ENCODE measurements at places on chromosomes 6 and 20.

DNA sequence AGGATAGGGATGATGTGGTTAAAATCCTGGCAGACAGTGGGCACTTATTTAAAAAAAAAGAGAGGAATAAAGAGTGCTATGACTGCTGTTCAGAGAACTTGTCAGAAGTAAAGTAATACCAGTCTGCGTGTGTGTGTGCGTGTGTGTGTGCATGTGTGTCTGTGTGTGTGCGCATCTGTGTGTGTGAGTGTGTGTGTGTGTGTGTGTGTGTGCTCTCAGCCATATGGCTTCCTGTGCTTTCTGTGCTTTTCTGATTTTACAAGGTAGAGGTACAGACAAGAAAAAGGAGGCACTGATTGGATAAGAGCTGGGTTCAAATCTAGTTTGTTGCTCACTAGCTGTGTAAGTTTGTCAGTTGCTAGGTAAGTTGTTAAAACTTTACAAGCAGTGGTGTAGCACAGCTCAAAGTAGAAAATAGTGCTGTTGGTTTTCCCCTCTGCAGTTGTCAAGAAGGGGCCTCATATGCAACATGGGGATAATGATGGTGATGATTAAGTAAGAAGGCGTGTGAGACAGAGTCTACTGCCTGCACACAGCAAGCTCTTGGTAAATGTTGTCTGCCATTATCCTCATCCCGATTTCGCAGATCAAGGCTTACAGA is 155.3 kb upstream of the ZNF217 start:
- DNase-seq: no peak

GRCh38 chr20:47815866-47816265 is 30.6 kb upstream of the SULF2 start:
- no peak for DNase-seq

GRCh38 chr6:38571721-38572120 is 68.0 kb downstream of the BTBD9 start:
- no peak for DNase-seq

DNA sequence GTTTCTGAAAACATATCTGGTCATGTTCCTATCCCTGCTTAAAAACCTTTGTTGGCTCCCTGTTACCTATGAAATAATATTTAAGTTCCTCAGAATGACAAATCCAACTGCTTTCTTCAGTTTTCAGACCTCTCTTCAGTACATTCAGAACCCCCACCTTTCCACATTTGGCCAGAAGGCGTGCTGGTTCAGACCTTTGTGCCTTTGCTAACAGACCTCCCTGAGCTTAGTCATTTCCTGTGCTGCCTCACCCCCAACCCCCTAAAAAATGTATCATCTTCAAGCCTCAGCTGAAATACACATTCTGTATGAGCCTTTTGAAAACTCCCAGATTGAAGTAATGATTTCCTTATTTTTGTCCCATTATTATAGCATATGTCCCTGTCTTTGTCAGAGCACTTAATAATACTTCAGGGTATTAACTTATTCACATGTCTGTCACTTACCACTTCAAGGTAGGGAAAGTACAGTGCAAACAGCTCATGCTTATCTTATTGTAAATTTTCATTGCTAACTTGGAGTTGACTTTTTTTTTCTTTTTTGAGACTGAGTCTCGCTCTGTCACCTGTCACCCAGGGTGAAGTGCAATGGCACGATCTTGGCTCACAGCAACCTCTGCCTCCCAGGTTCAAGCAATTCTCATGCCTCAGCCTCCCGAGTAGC is 19.7 kb downstream of the FAM217A start:
- DNase-seq: no peak

DNA sequence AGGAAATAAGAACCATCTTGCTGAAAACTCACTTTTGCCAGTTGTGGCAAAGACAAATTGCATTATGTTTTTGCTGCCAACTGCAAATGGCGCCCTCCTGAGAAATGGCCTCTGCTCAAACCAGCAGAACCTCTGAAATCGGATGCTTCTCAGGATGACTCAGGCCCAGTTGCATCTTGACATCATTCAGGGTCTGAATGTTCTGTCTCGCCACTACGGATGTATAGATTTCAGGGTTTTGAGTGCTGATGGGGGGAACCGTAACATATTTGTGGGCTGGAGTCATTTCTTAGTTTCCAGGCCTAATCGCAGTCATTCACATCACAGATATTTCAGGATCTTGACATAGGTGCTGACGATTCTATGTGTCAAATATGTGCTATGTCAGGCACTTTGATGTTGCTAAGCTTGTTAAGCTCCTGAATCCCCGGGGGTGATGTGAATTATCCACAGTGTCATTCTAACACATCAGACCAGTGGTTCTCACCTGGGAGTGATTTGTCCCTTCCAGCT is 207.1 kb downstream of the NFATC2 start:
- no peak for DNase-seq

DNA sequence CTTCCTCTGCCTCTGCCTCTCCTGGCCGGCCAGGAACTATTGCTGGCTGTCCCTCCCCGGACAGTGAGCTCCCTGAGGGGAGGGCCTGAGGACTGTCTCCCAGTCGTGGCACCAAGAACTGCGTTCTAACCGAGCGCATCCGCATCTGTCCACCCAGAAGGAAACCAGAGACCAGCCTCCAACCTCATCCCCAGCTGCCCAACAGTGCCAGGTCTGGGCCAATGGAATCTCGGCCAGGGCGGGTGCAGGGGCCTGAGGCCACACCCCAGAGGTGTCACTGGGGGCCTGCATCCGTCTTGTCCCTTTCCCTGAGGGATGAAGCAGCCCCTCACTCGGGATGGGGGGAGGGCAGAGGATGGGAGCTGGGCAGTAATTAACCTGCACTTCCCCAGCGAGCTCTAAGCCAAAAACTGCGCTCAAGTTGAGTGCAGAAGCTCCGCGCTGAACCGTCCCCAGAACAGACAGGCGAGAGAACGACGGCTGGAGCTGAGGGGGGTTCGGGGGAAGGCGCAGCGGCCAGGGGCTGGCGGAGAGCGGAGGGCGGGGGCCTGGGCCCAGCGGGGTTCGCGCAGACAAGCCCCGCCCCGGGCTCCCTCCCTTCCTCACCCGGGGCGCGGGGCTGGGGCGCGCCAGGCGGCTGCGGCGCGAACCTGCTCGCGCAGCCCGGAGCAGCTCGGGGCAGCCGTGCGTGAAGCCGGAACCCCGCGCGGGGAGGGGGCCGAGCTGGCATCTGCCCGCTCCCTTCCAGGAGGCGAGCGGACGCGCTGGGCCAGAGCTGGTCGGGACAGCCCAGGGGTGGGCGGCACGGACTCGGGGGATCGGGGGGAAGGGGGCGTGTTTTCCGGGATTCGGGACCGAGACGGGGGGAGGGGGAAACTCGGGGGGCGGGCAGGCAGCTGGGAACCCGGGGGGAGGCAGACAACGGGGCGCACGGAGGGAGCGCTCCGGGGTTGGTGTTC is 1.4 kb downstream of the TFEB start:
- DNase-seq: peak; percentile 86

DNA sequence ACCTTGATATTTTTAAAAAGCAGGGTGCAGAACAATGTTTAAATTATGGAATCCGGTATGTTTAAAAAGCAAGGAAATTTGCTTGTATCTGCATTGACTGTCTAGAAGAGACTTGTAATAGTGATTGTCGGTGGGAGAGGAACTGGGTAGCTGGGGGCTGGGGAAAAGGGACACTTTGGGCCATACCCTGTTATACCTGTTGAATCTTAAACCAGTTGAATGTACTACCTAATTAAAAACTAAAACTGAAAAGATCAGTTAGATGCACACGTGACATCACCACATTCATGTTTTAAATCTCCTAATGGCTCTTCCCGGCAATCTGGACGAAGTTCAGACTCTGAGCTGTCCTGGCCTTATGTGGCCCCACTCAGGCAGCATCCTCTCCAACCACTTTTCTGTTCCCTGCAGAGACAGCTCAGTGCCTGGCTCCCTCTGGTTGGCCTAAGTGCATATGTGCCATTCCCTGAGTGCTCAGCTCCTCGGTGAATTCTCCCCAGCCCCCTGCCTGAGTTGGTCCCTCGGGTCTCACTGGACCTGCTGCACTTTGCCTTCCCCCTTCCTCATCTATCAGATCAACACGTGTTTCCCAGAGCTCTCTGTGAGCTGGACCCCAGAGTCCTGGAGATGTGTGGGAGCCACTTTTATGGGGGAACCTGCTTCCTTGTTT is 36.3 kb downstream of the SLC52A3 start:
- DNase-seq: no peak

- DNase-seq: no peak
Observed at GRCh38 chr6:47246551-47246950, 63.2 kb downstream of the TNFRSF21 start.

- no peak for DNase-seq
Observed at GRCh38 chr6:170232186-170233002, 58.5 kb downstream of the DLL1 start.

- no peak for DNase-seq
Observed at GRCh38 chr6:31865205-31866118, 2.8 kb upstream of the NEU1 start.

DNA sequence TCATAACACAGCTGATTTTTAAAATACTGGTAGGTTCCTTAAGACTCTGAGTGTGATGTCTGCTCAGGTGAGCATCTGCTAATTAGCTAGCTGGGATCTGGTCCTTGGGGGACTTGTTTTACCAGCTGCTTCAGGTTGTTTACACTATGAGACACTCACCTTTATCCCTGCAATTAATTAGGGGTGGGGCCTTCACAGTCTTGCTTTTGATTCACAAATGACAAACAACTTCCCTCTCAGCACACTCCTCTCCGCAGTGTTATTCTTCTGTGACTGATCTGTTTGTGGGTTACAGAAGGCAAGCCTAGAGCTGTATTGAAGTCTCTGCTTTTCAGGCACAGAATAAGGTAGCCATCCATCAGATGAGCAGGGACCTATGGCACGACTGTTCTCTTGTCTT is 62.0 kb upstream of the CD83 start:
- no peak for DNase-seq

DNA sequence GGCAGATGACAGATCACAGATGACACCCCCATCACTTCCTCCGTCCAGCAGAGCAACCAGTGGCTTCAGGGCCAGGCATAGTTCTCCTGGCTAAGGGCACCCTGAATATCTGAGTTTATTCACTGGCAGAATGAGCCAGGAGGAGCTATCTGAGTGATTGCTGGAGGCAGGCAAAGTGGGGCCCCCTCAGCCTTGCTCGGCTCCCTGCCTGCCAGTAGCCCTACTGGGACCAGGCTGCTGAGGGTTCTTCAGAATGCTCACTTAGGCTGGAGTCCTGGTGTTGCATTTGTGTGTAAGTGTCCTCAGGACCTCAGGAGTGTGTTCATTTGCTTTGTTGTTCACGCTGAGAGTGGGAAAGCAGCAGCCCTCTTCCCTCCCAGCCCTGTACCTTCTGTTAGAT is 31.2 kb downstream of the CHMP4B start:
- DNase-seq: no peak

DNA sequence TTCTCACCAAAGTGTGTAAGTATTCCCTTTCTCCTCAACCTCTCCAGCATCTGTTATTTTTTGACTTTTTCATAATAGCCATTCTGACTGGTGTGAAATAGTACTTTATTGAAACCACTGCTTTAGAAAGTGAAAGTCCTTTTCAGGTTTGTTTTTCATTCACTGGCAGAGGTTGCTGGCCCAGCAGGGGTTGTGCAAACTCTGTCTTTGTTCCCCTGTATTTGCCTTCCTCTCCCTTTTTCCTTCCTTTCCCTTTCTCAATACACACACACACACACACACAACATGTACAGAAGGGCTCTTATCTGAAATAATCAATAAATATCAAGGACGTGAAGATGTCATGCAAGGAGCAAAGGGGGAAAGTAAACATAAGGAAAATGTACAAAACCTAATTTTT is 99.8 kb downstream of the LY86 start:
- DNase-seq: no peak

GRCh38 chr6:155247618-155248007 is 16.2 kb upstream of the CLDN20 start:
- DNase-seq: no peak

DNA sequence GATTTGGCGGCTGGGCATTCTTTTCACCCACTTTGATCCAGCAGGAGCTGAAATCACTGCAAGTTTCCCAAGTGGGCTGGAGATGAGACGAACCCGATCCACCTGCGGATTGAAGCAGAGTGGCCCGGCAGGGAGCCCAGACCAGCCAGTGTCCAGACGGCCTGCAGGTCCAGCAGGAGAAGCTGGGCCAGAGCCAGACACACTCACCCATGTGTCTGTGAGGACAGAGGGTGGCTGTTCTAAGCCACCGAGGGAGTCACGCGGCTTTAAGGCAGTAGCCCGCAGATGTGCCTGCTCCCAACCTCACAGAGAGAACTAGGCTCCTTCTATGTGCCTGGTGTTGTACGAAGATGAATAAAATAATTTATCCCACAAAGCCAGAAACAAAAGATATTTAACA is 200.7 kb downstream of the WDR27 start:
- no peak for DNase-seq

GRCh38 chr6:6604566-6604965 is 16.0 kb downstream of the LY86 start:
- DNase-seq: no peak

DNA sequence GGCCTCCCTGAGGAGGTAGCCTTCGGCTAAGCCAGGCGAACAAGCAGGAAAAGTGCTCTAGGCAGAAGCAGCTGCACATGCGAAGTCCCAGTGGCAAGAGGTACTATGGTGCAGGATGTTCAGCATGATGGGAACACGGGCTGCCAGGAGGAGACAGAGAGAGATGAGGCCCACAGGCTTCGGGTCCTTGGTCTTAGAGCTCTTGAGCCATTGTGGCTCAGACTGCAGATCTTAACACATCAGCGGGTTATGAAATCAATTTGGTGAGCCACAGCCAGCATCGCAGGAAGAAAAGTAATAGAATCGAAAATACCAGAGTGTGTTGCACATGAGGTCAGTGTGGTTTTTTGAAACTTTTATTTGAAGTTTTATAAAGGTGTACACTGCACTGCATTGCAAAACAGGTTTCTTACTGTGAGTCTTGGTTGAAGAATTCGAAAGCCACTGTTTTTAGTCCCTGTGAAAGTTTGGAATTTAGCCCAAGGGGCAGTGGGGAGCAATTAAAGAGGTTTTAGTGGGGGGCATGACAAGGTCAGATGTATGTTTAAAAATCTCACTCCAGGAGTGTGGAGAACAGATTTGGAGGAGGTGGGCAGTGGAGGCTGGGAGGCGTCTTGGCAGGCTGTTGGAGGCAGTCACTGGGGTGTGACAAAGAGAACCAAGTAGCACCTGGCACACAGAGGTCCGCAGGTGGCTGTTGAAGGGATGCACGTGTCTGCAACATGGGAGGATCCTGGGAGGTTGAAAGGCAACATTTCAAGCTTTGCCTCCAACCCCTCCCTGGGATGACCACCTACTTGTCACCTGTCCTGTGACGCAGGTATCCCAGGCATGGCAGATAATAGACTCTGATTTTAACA is 69.3 kb downstream of the EYA2 start:
- no peak for DNase-seq

DNA sequence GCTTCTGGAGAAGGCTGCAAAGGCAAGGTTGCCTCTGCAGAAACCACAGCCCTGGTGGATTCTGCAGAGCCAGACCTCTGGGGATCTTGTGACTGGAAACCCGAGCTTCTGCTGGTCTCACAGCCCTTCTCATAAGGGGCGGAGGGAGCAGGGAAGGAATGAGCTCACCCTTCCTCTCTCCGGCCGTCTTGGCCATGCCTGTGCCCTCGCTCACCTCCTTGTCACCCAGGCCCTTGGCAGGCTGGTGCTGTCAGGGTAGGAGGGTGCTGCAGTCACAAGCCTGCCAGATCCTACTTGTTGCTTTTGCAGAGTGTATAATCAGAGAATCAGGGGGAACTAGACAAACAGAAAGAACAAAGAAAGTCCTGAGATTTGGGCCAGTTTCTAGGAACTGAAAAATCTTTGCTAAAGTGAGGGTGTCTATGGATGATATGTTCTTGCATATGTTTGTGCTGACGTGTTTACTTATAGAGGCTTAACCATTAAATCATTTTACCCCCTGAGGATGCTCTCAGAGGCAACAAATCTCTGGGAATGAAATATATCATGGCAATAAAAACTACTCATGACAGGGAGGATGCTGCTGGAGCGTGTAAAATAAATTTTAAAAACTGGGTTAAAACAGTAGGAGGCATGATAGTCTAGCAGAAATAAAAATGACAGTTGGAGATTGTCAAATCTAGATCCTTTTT is 244.9 kb upstream of the SOX4 start:
- DNase-seq: no peak

Measured in activated B cell treated with CpG ODN at 0.5 μM for 24 hours (primary cell).